ENCODE measurements at places on chromosomes 12 and 14. TPM values are rescaled to one million over a fixed set of nuclear protein-coding genes. Genes with fewer than 3 reads are reported as not detected.

DNA sequence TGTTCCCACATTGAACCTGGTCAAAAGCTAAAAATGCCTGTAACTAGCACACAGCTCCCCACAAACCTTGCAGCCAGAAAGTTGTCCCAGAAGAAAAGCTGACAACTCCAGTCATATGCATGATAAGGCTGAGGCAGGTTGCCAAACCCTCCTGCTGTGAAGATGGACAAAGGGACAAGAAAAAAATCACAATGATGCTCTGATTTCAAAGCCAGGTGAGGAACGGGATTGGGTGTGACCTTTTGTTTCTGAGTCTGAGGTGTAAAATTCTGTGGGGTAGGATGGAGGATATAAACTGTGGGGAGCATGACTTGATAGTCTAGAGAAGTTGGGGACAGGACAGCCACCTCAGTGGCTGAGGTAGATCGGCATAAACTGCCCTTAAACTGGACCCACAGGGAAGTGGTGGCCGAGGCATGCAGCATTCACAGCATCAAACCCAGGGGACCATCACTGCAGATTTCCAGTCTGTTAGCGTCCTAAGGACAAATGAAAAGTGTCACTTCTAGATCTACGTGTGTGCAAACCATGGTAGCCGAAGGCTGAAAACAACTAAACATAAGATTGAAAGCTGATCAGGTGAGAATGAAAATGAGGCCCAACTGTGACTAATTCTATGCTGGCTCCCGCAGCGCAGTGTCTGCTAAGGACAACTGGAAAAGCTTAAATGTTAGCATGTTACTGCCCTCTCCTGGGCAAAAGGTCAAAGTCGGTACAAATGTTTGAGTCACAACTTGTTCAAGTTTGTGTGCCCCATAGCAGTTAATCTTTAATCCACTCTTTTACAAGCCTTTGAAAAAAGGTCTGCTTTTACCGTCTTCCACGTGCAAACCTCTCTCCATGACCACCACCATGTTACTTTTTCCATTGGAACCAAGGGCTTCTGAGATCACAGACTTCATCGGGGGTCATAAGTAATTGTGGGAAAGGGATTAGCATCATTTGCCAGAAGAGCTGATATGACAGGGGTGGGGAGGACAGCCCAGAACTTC lies 39.8 kb downstream of the GRIN2B start:
- no peak for DNase-seq

- no peak for DNase-seq
Observed at GRCh38 chr12:120658286-120659150, 18.1 kb downstream of the CABP1 start.

DNA sequence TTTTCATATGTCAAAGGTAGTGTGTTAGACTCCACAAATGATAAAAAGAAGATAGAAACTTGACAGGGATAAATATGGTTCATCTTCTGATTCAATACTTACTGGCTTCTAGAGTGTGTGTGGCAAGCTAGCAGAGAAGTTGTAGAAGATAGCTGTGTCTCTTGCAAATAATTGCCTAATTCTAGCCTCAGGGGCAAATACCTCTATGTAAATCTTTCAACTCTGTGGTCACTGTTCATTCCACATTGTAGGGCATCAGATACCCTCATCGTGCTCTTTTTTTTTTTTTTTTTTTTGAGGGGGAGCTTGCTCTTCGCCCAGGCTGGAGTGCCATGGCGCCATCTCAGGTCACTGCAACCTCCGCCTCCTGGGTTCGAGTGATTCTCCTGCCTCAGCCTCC lies 1.7 kb downstream of the OLR1 start:
- DNase-seq = no peak

DNA sequence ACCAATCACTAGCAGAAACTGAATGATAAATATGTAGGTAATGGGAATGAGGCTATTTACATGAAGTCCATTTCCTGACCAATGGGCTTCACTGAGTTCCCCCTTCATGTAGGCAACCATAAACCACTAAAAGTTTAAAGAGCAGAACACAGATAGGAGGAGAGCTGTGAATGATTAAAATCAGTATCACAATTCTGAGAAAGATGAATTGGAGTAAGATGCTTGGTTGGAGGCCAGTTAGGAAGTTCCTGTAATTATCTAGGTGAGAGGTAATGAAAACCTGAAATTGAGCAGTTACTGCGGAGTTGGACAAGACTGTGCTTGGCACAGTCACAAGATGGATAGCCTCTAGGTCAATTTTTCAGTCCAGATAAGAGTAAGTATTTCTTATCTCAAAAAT lies 56.6 kb downstream of the GALNT4 start:
- no peak for DNase-seq

Gene CELA1
- not detected for total RNA-seq

Gene ABCC9
- total RNA-seq = 55.1 TPM

Gene CLEC1B
- total RNA-seq = not detected
